ENCODE measurements at places on chromosomes 11 and 22. TPM values are rescaled to one million over a fixed set of nuclear protein-coding genes. Genes with fewer than 3 reads are reported as not detected.
A peak's percentile ranks its signal among the peaks of the same experiment; 100 is the strongest.

DNA sequence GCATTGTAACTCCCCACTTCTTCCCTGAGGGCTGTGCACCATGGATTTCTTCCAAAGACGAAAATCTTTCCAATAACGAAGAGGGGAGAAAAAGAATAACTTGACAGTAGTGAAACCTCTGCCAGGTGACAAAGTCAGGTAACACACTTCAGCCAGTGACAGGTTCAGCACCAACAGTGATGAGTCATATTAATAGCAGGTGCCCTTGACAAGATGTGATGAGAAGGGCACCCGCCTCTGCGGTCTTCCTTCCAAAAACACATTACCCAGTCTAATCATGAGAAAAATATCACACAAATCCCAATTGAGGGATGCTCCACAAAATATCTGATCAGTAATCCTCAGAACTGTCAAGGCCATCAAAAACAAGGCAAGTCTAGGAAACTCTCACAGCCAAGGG, 157.8 kb downstream of the EFCAB6 start:
- no peak for DNase-seq

GRCh38 chr11:64688534-64688982, 34.4 kb downstream of the NRXN2 start:
- peak; percentile 92 for DNase-seq

- no peak for DNase-seq
Observed at GRCh38 chr11:7597620-7598019, 75.7 kb downstream of the CYB5R2 start.

GRCh38 chr11:10354389-10354788, 49.5 kb downstream of the ADM start:
- no peak for DNase-seq

- no peak for DNase-seq
Observed at GRCh38 chr22:27698813-27699212, 102.7 kb downstream of the MN1 start.

DNA sequence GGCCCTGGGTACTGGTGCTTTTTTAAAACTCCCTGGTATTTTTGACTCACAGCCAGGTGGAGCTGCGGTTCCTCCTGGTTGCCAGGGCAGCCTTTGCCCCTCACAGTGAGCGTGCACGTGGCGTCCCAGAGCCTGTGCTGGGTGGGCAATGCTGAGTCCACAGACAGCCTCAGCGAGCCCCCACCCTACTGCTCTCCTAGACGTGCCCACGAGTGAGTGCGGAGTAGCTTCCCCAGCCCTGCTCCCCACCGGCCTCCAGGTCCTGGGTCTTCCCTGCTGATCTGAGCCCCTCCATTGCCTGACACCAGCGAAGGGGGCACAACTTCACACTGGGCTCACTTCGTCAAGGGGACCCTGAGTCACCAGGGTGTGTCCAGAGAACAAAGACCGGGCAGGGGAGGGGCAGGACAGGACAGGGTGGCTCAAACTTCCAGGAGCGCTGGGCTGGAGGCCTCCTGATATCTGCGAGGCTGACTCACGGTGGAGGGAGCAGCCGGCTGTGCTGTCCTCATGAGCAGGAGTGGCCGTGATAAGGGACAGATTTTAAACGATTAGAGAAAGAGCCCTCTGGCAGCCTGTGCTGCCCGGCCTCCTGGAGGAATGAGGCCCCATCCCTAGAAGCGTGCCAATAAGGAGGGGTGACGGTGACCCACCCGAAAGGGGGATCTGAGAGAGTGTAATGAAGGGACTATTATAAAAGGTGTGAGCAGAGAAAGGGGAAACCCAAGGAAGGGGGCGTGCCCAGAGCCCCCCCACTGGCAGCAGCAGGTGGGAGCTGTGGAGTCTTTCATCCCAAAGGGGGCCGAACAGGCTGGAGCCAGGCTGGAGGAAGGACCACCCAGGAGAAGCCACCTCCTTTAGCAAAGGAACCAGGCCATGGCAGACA, 129.3 kb upstream of the FGF3 start:
- no peak for DNase-seq

DNA sequence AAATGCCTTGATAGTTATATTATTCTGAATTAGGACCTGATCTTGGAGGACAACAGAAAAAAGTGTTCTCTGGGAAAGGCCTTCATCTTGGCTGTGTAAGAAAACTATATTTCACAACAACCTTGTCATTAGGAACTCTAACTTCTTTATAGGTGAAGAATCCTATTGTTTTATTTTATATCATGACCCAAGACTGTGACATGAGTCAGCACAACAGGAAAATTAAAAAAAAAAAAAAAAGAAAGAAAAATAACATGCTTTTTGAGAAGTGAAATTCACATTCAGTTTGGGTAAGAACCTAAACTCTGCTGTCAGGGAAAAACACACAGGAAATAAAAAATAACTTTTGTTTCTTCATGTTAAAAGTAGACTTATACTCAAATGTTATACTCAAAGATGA, 11.7 kb upstream of the FOLR2 start:
- DNase-seq, result no peak

- no peak for DNase-seq
Observed at GRCh38 chr22:46079861-46080821, 70.2 kb upstream of the PPARA start.

- DNase-seq, result no peak
Observed at GRCh38 chr11:129273944-129274711, 82.0 kb upstream of the ARHGAP32 start.

- no peak for DNase-seq
Observed at GRCh38 chr11:12154871-12155668, 44.7 kb downstream of the MICAL2 start.

DNA sequence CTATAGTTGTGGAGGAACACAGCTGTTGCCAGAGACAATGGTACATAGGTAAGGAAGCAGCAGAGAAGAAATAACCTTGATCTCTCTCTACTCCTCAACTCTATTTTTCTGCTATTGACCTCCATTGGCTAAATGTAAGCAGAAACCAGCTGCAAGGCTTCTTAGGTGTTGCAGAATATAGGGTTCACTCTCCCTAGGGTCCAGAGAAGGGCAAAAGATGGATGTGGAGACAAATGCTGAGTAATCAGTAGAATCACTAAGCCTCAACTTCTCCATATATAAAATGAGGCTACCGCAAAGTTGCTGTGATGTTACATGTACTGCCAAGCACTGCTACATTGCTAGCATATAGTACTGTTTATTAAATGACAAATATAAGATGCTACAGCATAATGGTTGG, 120.6 kb downstream of the PDE3B start:
- DNase-seq, result no peak

DNA sequence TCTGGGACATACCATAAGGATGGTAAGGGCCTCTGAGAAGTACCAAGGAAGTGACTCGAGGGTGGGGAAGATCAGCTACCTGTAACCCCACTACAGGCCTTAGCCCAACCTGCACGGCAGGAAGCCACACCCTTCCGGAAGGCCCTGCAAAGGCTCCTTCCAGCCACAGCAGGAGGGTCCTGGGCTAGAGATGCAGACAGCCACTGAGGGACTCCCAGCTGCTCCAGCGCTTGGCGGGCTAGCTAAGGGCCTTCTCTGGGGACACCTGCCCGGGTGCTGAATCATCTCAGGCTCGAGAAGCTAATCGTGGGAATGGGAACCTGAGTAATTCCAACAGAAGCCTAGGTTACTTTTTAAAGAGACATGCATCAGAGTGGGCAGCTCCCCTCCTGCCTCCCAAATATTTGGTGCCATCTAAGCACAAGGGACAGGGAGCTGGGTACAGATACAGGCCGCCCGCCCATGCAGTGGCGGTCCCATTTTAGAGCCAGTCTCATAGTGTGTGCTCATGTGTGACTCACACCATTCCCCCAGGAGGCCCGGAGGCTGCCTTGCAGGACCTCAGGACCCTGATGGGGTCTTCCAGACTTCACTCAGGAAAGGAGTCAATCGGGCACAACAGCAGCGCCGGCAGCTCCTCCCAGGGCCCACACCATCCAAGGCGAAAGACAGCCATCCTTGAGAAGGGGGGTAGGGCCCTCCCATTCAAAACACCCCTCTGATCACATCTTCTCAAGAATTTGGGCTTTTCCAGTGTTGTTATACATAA, 8.0 kb downstream of the MYH9 start:
- DNase-seq, result no peak

GRCh38 chr11:14149683-14150082, 187.2 kb downstream of the SPON1 start:
- no peak for DNase-seq

DNA sequence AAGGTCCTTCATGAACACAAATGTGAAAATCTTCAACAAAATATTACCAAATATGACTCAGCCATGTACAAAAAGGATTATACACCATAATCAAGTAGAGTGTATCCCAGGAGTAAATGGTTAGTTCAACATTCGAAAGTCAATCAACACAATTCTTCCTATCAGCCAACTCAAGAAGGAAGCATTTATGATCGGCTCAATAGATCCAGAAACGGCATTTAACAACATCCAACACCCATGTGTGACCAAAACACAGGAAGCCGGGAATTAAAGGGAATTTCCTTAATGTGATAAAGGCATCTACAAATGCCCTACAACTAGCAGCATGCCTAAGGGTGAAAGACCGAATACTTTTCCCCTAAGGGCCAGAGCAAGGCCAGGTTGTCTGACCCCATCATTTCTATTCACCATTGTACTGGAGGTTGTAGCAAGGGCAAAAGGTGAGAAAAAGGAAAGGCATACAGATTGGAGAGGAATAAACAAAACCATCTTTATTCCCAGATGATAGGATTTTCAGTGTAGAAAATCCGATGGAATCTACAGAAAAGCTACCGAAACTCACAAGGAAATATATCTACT, 69.9 kb upstream of the CLDN5 start:
- DNase-seq, result no peak

DNA sequence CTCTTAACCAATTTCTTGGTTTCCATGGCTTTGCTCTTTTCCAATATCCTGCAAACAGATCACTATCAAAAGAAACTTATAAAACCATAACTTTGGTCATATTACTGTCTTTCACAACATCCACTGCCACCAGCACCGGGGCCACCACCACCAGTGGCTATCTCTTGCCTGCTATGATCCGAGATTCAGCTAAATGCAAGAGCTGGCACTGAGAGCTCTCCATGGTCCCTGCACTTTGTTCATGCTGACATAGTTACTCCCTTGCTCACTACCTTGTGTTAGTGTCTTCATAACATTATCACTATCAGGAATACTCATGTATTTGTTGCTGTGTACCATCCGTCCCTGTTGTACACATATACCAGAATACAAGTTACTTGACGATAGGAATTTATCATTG, 299.0 kb downstream of the ETS1 start:
- no peak for DNase-seq

TRIM49 gene
- not detected for polyA plus RNA-seq

TRIM34 gene
- 4.1 TPM for polyA plus RNA-seq

OR5I1 gene
- not detected for polyA plus RNA-seq

RBFOX2 gene
- 190 TPM for polyA plus RNA-seq

BATF2 gene
- 0.94 TPM for polyA plus RNA-seq

CD6 gene
- 0.40 TPM for polyA plus RNA-seq

TMEM191B gene
- polyA plus RNA-seq, result not detected

EMID1 gene
- 8.4 TPM for polyA plus RNA-seq

SMTNL1 gene
- 148 TPM for polyA plus RNA-seq

TSPAN32 gene
- polyA plus RNA-seq, result 5.3 TPM

SMCO4 gene
- 7.3 TPM for polyA plus RNA-seq

OR10S1 gene
- not detected for polyA plus RNA-seq

PGA4 gene
- polyA plus RNA-seq, result 0.44 TPM

Measured in hindlimb muscle (tissue), 1 donor.